Astrocyte of the hippocampus (primary cell): ENCODE measurements at places on chromosomes 2 and 18.

GRCh38 chr2:219218217-219218731 lies 484 bp downstream of the ABCB6 start:
- DNase-seq, result peak; percentile 96

DNA sequence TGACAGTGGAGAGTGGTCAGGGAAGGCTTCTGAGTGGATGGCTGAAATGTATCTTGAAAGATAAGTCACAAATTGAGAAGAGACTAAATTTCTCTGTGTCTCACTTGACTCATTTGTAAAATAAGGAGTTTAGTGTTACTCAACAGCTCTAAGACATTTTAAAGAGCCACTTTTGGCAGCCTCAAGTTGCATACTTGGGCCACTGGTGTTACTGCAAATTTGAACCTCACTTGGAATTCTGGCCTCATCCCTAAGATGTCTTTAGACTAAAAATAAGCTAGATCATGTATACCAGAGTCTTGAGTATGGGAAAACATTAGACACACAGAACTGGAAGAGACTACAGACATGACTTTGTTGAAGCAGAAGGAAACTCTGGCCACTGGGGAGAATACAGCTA lies 4.5 kb upstream of the MTLN start:
- DNase-seq, result no peak

GRCh38 chr2:190270298-190270697 lies 49.3 kb downstream of the HIBCH start:
- peak; percentile 9 for DNase-seq

GRCh38 chr2:64643838-64644457 lies 9.8 kb downstream of the SERTAD2 start:
- no peak for DNase-seq

- no peak for DNase-seq
Observed at GRCh38 chr2:83071914-83072313, 1387.2 kb downstream of the SUCLG1 start.

DNA sequence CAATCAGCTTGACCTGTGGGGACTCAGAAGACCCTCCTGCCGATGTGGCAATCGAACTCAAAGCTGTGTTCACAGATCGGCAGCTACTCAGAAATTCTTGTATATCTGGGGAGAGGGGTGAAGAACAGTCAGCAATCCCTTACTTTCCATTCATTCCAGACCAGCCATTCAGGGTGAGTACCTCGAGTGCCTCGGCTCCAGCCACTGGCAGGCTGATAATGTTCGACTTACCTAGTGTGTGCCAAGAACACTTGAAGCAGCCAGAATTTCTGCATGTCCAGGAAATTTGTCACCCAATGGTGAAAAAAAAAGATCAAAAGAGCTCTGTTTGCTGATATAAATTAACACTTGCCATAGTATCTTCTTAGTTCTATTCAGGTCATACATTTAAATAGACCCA lies 2.3 kb downstream of the LGALSL start:
- peak; percentile 20 for DNase-seq

DNA sequence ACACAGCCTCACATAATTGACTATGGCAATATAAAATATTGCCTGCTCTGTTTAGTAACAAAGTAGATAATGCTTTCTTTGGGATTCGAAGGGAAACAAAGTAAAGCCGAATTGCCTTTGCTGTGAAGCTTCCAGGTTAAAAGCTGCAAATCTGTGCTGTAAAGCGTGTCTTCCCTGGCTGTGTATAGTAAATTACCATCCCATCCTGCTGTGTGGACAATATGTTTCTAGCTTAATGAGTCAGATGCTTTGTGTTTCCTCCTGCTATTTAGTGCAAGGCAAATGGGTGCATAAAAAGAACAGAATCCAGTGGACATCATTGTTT lies 265.1 kb downstream of the SOCS6 start:
- no peak for DNase-seq
